ENCODE measurements at places on chromosomes 2 and 18.
A peak's percentile ranks its signal among the peaks of the same experiment; 100 is the strongest.

- H3K36me3 ChIP-seq: no peaks in the 10 kb centered on the region
- no peak overlapping the region for H3K4me3 ChIP-seq
- peaks cover 15% of the 10 kb centered on the region for H3K27me3 ChIP-seq
- DNase-seq: no peak
Measured at GRCh38 chr2:70999362-70999761, 4.7 kb upstream of the TEX261 start.

- H3K4me3 ChIP-seq: no peak overlapping the region
- DNase-seq: no peak
- peaks cover 21% of the 10 kb centered on the region for H3K36me3 ChIP-seq
- H3K27ac ChIP-seq: no peak overlapping the region
- H3K4me1 ChIP-seq: peaks cover 12% of the 10 kb centered on the region
Measured at GRCh38 chr2:30472326-30472725, 25.3 kb downstream of the LCLAT1 start.

GRCh38 chr2:217418090-217418489 is 558.2 kb upstream of the TNP1 start:
- H3K27ac ChIP-seq: no peak overlapping the region
- H3K27me3 ChIP-seq: no peaks in the 10 kb centered on the region
- H3K4me3 ChIP-seq: no peak overlapping the region
- DNase-seq: no peak
- peaks cover 4% of the 10 kb centered on the region for H3K36me3 ChIP-seq

DNA sequence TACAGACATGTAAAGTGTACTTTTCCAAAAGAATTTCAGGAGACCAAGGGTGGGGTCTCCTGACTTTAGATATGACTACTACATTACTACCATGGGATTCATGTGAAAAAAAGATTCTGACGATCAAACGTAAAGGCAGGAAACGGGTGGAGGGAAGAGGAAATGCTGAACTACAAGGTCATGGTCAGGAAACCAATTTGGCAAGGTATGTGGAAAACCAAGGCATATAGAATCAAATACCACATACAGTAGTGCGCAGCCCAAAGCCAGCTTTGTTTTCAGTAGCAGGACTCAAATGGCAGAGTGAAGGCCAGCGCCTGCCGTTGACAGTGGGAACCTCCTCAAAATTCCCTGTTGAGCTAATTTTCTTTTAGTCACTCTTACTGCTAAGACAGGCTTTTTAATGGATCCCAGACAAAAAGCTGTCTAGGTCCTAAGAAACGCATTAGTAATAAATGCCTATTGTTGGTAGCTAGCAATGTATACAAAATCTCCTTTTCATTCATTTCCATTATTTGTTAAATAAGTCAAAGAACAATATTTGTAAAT is 57.6 kb upstream of the SERTAD2 start:
- H3K4me3 ChIP-seq: no peak overlapping the region
- H3K27ac ChIP-seq: no peak overlapping the region
- peaks cover 2% of the 10 kb centered on the region for H3K4me1 ChIP-seq
- peaks cover 8% of the 10 kb centered on the region for H3K36me3 ChIP-seq
- H3K27me3 ChIP-seq: no peaks in the 10 kb centered on the region

DNA sequence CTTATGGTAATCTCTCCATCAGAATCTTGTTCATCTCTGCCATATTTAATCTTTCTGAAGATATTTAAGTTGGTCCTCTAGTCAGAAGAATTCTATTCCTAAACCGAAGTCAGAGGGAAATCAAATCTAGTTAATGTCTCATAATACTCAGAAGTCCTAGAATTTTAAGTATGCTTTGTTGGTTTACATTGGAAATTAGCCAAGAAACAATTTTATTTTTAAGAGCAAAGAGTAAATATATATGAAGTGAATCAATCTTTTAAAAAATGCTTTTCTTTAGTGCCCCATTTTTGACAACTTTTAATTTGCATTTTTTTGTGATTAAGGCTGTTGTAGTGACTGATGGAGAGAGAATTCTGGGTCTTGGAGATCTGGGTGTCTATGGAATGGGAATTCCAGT is 38.1 kb downstream of the ME2 start:
- DNase-seq: no peak
- no peaks in the 10 kb centered on the region for H3K27me3 ChIP-seq
- no peak overlapping the region for H3K27ac ChIP-seq

GRCh38 chr2:169260246-169260645 is 102.1 kb downstream of the LRP2 start:
- H3K27ac ChIP-seq: peak overlapping the region; percentile 90
- H3K27me3 ChIP-seq: no peaks in the 10 kb centered on the region
- H3K4me3 ChIP-seq: no peak overlapping the region
- DNase-seq: no peak

Data from mesothelial cell of epicardium (in vitro differentiated cells).